ENCODE measurements at places on chromosomes 16 and 17. TPM values are rescaled to one million over a fixed set of nuclear protein-coding genes. Genes with fewer than 3 reads are reported as not detected.

- no peak for DNase-seq
Measured at GRCh38 chr17:11719203-11719602, 120.9 kb downstream of the DNAH9 start.

DNA sequence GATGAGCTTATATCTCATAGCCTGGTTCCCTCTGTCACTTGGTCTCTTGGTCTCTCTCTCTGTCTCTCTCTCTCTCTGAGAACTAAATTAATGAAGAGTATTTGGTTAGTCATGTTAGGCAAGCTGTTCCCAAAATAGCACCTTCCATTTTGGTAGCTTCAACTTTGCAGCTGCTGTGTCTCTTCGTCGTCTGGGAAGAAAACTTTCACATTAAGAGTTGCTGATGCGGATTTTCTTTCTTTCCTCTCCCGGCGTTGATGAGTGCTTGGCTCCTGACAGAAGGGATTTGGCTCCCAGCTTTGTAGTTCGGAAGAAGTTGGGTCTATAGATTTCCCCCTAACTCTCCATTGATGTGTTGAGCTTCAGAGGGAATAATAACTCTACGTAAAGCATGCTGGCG, at the start of gene RBFOX1:
Gene RBFOX1, plus strand, starts transcription at position 235 of the 400 bp plus-strand sequence.
- no peak for DNase-seq

- DNase-seq = no peak
Measured at GRCh38 chr16:50402298-50402895, 33.6 kb upstream of the BRD7 start.

- DNase-seq = peak; percentile 72
Measured at GRCh38 chr16:56262148-56262547, 70.9 kb downstream of the GNAO1 start.

DNA sequence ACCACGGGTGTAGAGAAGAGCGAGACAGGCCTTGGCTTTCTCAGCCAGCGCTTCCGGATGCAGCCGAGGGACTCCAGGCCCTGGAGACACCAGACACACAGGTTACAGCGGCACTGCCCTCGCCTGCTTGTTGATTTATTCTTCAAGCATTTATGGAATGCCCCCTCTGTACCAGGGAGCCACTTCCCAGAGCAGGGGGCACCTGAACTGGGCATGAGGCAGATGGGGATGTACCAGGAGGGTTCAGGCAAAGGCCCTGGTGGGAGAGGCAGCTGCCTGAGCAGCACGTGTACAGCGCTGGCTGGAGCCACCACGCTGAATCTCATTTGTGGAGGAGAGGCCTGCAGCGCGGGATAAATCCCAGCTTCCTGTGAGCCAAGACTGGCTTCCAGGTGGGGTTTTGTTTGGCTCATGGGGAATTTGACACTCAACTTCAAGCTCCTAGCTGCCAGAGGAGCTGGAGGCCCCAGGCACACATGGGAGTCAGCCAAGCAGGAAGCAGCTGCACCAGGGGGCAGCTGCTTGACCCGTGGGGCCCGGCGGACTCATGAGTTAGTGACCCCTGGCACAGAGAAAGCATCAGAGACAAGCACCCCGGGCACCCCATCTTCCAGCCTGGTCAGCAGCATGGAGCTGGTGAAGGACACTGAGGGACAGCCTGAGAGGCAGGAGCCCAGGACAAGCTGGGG, 59.7 kb downstream of the IL21R start:
- DNase-seq = no peak

- DNase-seq = no peak
Measured at GRCh38 chr16:88056212-88056611, 105.0 kb downstream of the BANP start.

GRCh38 chr17:21676281-21677111, 15.8 kb upstream of the KCNJ18 start:
- no peak for DNase-seq

DNA sequence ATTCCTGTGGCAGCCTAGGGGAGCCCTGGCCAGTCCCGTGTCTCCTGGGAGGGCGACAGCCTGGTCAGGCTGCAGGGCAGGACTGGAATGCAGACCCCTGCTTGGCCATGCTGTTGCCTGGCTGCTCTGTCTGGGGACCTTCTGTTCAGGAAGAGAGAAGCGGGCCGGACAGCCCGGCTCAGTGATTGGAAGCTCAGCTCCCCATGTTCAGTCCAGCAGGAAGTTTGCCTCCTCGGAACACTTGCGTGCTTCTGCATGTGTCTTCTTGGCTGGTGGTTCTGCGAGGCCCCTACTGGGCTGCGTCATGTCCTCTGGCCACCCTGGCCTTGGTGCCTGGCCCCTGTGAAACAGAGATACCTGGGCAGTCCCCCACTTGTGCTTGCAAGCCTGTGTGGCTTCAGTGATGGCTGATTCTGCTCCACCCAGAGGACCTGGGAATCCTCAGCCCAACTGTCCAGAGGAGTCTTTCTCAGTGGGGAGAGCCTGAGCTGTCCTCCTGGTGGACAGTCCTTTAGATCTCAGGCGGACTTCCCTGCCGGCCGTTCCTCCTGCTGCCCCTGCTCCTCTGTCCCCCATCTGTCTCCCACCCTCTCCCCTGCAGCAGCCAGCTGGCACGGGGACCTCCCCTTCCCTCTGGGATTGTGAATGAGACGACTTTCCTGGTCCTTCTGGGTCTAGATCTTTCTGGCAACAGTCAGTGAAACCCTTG, 279.5 kb downstream of the SEC14L1 start:
- DNase-seq = no peak

GRCh38 chr17:41617136-41617535, 4.6 kb upstream of the KRT16 start:
- DNase-seq = no peak

GRCh38 chr17:60145006-60145935, 4.5 kb upstream of the CA4 start:
- no peak for DNase-seq

DNA sequence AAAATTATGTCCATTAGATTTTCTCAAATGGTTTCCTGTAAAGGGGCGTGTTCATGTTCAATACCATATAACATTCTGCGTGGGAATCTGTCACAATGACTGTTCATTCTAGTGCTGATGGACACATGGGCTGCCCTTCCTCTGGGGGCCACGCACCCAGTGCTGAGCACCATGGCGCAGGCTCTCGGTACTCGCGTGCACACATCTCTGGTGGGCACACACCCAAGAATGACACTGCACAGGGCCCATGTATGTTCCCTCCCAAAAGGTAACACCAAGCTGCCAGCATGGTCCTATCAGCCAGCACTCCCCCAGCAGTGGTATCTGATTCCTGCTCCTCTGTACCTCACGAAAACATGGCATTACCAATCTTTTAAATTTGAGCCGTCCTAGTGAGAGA, 13.7 kb downstream of the B9D1 start:
- DNase-seq = no peak

DNA sequence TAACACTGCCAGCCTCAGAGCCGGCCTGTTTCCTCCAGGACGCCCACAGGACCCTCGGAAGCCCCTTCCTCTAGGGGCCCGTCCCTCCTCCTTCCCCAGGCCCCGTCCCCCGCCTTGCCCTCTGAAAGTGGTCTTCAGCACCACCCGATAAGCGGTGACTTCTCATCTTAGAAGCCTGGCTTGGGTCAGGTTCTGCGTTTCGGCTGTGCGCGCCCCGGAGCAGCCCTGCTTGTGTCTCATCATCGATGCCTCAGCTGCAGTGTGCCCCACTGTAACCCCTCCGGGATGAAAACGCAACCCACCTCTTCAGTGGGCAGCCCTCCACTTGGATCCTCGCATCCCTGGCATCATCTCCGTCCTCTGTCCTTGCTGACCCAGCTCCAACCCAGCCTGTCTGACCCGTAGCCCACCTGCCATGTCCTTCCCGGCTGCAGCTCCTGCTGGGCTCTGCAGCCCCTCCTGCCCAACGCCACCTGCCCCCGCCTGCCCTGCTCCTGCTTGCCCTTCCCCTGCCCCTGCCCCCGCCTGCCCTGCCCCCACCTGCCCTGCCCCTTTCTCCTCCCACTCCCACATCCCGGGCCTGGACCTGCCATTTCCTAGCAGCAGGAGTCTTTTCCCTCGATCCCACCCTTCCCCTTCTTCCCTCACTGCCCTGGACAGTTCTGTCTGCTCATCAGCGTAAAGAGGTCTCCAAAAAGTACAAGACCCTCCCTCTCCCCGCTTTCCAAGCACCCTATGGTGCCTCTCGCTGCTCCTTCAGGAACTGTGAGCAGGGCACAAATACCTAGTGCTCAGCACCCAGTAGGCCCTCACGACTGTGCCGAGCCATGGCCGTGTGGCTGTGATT, 112.5 kb upstream of the CHMP6 start:
- DNase-seq = no peak

- no peak for DNase-seq
Measured at GRCh38 chr17:32552280-32552679, 65.5 kb downstream of the CDK5R1 start.

GRCh38 chr17:10144982-10145381, 53.4 kb downstream of the GAS7 start:
- DNase-seq = no peak

GRCh38 chr16:1327619-1327947, 5.9 kb upstream of the BAIAP3 start:
- no peak for DNase-seq

DNA sequence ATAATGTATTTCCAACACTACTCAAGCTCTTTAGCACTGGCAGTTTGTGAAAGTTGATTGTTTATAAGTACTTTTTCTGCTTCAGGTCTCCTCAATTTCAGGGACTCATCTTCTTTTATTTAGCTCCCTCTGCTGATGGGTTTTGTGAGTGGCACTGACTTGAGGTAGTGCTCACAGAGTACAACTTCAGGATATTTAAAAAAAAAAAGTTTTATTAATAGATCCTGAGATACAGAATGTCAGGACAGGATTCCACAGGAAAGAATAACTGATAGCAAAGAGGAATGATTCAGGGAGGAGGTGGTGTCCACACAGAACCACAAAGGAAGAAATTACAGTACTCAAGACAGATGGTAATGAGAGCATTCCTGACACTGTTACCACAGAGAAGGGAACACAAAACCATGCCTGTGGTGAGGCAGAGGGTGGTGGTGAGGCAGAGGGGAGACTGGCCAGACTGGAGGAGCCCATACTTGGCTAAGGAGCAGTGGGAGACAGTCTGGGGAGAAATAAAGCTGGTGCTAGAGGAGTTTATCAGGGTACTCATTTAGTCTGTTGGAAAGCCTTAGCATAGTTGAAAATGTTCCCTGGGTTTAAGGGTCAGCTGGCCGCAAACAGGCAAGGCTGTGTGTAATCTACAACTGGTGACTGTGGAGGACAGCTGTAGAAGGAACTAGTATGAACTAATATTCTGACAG, 63.7 kb downstream of the SPAG9 start:
- peak; percentile 44 for DNase-seq

DNA sequence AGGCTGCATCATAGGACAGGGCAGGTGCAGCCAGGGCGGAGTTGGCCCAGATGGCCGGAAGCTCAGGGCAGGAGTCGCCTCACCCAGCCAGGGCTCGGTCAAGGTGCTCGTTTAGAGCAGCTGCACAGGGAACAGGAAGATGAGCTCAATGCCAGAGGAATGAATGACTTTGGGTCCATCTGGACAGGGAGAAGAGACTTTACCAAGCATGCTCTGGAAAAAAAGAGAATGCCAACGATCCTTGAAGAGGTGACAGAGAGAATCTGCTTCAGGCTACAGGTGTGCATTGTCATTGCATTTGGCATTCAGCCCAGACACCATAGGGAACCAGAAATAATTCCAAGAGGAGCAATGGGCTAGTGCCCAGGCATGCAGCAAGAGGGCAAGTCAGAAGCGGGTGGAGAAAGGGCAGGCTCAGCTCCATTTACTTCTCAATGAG, 6.7 kb upstream of the MPP3 start:
- no peak for DNase-seq

GRCh38 chr16:72530434-72530833, 358.5 kb upstream of the PMFBP1 start:
- no peak for DNase-seq

DNA sequence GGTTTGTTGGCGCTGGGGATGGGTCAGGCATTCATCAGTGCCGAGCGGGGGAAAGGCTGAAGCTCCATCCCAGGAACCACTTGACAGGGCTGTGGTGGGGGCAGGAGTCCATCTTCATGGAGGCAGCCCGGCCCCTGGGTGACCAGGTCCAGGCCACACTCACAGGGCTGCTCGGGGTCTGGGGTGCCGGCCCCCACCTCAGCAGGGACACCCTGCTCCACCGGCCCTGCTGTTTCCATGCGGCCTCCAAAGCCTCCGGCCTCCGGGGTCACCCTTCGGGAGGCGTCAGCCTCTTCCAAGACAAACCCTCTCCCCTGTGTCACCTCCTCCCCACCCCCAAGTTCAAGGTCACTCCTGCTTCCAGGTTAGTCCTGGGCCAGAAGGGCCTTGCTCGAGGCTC, 22.1 kb downstream of the GALNS start:
- no peak for DNase-seq

DNA sequence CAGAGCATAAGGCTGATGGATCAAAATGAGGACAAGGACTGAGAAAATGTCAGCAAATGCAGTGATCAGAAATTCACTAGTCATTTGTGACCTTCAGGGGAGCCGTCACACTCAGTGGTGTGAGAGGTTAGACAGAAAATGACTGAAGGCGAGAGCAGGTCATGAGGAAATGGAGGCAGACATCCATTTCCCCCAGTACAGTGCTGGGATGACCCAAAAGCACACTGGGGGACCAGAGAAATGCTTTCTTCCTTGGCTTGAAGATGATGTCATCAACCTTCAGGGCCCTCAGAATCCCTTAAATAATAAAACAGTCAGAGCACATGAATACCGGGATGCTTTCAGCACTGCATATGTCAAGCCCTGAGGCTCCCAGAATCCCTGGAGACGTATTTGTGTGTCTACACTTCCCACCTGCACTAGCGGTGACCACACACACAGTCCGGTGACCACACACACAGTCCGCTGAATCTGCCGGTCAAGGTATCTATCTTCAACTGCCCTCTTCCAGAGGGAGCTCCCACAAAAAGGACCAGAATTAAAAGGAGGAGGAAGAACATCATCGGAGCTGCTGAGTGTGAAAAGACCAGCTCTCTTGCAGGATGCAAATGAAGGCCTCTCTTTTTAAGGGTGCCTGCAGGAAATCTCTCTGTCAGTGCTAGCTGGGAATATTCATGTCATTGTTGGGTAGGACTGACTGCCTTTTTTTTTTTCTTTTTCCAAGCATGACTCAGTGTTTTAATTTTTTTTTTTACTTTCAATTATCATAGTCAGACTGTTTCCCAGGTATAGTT, 8.2 kb downstream of the UBE2O start:
- no peak for DNase-seq

NEURL4 gene
- 43.7 TPM for total RNA-seq

KCNAB3 gene
- total RNA-seq = 6.6 TPM

SMG1 gene
- total RNA-seq = 111 TPM

MMP28 gene
- total RNA-seq = not detected

PDP2 gene
- 33.3 TPM for total RNA-seq

CTRL gene
- total RNA-seq = 6.7 TPM

SUMO2 gene
- total RNA-seq = 639 TPM

CCL7 gene
- not detected for total RNA-seq

TLCD2 gene
- total RNA-seq = 0.20 TPM
